ENCODE measurements at places on chromosomes 2 and 18.
A peak's percentile ranks its signal among the peaks of the same experiment; 100 is the strongest.

DNA sequence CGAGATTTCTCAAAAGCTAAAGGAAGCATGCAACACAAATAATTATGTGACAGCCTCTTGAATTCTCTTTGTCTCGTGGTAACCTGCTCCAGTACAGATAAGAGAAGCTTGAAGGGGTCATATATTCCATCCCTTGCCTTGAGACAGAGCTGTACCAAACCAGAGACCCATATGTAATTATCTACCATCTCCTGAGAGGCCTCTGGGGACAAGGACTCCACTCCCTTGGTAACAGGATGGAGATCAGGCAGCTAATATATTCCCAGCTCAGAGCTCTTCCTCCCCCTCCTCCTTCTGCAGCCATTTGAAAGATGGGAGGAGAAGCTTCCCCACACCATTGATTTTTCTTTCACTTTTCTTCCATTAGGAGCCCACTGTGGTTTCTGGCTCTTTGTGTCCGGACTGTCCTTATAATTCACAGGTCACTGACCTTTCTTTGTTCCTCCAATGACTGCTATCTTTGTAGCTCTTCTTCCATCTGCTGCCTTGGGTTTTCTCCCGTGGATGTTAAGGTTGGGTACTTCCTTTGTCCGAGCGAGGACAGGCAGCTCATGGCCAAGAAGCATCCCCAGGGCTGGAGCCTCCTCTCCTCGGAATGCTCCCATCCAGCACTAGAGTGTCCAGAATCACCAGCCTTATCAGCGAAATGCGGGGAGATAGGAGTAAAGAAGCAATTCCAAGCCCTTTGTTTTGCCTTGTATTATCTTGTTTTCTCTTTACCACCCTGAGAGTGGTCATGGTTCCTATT is 72.6 kb upstream of the STPG4 start:
- no peak for DNase-seq

DNA sequence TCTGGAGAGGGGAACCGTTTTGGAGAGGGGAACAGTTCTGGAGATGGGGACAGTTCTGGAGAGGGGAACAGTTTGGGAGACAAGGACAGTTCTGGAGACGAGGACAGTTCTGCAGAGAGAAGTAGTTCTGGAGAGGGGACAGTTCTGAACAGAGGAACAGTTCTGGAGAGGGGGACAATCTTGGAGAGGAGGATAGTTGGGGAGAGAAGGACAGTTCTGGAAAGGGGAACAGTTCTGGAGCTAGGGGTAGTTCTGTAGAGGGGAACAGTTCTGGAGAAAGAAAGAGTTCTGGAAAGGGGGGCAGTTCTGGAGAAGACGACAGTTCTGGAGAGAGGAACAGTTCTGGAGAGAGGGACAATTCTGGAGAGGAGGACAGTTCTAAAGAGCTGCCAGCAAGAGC is 745.9 kb downstream of the GALR1 start:
- DNase-seq: no peak

GRCh38 chr2:241539616-241540374 is 18.8 kb upstream of the BOK start:
- no peak for DNase-seq

- DNase-seq: no peak
Measured at GRCh38 chr18:39692367-39693015, 2126.9 kb upstream of the CELF4 start.

- DNase-seq: no peak
Measured at GRCh38 chr2:25711675-25712354, 38.4 kb upstream of the DTNB start.

GRCh38 chr2:105258835-105259350 is 17.4 kb downstream of the GPR45 start:
- DNase-seq: no peak

DNA sequence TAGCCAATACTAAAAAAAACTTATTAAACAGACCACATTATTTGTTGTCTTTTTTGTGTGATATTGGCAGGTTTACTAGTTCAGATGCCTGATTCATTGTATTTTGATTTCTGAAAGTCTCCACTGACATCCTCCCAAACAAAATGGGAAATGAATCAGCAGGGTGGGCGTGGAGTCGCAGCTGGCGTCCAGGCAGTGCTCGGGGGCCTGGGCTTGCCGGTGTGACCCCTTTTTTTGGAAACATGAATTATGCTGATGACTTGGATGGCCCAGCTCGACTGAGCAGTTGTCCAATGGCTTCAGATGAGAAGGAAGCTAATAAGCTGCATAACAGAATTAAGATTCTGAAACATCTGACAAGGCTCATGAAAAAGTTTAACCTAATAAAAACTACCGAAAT is 1.7 kb upstream of the KCNG2 start:
- DNase-seq: no peak

GRCh38 chr2:90209009-90209408 is 1517.5 kb downstream of the RPIA start:
- DNase-seq: no peak

- DNase-seq: no peak
Measured at GRCh38 chr2:84022810-84023431, 436.2 kb downstream of the SUCLG1 start.

GRCh38 chr18:3401669-3402620 is 48.0 kb upstream of the TGIF1 start:
- no peak for DNase-seq

- peak; percentile 76 for DNase-seq
Measured at GRCh38 chr18:69935319-69936190, 12.1 kb downstream of the CD226 start.

DNA sequence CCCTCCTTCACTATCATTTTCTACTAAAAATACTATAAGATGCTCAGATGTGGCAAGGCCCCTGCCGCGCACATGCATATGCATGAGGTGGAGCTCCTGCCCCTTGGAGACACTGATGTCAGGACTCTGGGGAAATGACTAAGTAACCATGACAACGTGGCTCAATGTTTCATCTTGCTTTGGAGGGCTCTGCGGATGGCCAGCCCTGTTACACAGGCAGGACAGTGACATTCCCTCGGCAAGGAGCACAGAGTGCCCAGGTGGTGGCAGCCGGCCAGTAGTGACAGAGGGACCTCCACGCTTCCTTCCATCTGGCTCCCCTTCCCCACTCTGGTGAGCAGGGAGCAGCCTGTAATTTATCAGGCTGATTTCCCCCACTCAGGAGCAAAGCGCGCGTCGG is 364.1 kb downstream of the SS18 start:
- DNase-seq: no peak

GRCh38 chr2:240789501-240790369 is 30.3 kb downstream of the KIF1A start:
- DNase-seq: no peak

DNA sequence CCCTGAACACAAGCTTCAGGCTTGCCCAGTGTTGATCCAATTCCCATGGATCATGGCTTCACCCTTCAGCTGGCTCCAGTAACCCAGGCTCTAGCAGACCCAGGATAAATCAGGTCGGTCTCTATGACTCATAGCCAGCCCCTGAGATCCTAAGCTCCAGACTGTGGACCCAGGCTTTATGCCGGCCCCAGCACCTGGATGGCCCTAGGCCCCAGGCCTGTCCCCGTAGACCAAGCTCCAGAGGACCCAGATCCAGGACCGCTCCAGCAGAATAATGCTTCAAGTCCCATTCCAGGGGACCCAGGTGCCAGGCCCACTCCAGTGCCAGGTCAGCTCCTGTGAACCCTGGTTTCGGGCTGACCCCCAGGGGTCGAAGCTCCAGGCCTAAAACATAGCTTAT is 1589.9 kb upstream of the DDX18 start:
- no peak for DNase-seq

DNA sequence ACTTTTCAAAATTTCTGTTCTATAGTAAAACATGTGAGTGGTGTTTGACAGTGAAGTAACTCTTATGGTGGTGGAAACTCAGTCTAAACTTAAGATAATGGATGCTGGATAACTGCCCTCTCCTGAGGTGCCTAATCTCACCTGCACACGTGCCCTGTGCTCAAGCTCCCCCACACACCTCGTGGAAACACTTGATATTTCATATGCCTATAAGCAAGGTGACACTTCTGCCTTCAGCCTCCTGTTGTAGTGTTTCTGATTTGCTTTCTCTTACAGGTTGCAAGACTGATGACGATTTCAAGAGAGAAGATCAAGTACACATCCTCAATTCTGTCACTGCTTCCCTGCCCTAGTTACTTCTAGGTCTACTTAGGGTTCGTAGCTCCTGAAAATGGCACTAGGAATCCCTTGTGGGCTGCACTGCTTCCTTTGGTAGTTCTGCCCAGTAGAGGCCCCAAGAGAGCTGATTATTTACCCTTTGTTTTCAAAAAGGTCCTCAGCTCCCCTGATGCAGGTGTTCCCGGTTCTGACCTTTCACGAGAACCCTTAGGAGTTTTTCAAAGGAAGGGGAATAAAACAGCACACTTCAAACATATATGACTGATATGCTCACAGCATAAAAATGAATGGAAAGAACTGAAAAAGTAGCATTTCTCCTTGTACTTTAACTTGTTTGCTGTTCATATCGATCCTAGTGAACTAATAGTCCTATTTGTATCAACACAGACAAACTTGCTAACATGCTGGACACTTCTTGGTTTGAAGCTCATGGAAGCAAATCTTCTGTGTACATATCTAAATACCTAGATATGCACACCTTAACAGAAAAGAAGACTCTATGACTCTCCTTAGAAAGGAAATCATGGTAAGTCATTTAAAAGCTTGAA is 6.7 kb downstream of the CAVIN2 start:
- DNase-seq: no peak

DNA sequence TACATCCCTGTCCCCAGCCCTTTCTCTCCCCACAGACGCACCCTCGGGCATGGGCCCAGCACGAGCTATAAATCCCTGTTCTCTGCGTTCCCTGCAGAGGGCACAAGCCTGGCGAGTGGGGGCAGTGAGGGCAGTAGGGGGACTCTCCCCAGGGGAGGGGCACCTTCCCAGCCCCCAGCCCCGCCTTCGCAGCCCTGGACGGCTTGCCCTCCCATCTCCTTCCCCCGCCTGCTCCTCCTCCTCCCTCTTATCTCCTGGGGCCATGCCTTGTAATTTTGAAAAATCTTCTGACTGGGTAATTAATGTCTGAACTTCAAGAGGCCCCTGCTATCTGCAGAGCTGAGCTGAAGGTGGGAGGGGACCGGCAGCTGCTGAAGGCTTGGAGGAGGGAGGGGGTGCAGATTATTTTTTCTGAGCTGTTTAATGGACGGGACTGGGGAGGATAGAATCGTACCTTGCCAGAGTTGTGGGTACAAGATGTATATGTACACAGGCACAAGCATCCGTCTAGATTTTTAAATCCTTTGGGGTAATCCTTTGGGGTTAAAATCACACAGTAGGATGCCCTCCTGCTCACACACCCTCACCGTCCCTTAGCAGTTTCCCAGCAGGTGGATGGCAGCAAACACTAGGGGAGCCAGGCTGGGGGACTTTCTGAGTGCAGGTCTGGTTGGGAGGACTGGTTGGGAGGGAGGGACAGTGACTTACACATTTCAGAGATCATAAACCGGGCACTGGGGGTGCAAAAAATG is 121.9 kb downstream of the SMAD7 start:
- DNase-seq: no peak

GRCh38 chr2:238120463-238121298 is 17.8 kb upstream of the KLHL30 start:
- no peak for DNase-seq

DNA sequence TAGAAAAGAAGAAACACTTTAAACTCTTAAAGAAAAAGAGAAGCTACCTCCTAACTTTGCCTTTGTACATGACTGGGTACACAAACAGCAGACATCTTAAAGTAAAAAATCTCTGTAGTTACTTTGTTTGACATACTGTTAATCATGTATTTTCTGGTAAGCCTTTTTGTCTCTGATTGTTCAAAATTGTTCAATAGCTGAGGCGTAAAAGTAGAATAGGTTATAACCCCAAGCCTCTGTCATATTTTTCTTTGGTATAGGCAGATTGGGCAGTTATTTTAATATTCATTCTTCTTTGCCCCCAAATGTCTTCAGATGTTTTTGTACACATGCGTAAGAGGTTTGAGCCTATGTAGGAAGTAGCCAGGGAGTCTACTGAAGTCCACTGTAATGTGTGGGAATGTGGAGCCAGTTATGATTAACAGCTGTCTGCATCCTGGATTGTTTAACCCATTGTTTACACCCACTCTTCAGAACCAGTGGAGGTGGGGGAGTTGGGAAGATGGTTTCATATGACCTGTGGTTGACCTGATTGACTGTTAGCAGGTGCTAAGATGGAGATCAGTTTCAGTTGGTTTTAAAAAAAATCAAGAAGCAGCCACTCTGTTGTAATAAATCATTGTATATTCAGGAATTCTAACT is 150.5 kb downstream of the TANC1 start:
- DNase-seq: no peak

- no peak for DNase-seq
Measured at GRCh38 chr2:46114996-46115395, 182.2 kb upstream of the EPAS1 start.

DNA sequence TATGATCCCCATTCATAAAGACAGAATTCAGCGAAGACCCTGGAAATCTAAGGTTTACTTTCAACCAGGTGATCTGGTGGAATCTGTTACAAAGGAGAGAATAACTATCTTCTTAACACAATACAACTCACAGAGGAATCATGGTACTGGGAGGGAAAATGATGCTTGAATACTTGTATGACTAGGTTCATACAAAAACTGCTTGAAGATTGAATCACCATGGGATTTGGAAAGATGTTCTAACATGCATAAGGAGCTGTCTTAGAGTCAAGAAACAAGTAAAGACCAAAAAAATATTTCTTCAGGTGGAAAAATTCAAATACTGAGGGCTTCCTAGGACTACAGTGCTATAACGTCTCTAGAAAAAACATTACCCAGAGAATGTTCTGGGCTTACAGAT is 32.2 kb downstream of the COL5A2 start:
- DNase-seq: no peak

- DNase-seq: no peak
Measured at GRCh38 chr2:43592443-43592842, 3.4 kb downstream of the THADA start.

GRCh38 chr2:68937346-68938055 is 15.2 kb downstream of the GKN2 start:
- no peak for DNase-seq

DNA sequence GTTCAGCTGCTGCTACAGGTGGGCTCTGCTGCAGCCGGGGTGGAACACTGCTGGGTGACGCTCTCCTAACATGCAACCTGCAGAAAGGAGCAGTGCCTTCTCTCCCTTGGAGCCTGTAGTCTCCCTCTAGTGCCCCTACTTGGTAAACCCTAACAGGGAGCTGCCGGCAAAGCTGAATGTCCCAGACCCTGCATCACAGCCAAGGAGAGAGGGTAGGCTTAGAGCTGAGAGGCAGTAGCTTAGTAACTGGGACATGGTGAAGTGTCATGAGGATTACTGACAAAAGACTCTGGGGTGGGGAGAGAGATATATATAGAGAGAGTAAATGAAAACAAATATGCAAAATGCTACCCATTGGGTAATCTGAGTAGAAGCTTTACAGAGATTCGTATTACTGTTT is 9.9 kb downstream of the NCAPH start:
- no peak for DNase-seq

DNA sequence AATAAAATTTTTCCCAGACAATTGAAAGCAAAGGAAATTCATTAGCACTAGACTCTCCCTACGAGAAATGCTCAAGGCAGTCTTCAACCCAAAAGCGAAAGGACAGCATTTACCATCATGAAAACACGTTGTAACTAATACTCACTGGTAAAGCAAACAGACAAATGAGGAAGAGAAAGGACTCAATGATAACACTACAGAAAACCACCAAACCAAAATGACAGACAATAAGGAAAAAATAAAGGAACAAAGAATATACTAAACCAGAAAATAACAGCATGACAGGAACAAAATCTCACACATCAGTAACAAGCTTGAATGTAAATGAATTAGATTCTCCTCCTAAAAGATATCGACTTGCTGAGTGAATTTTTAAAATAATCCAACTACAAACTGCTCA is 190.7 kb downstream of the NOL4 start:
- DNase-seq: no peak

Data from T-helper 22 cell (primary cell).